Umbilical cord (tissue), 2 donors: ENCODE measurements at places on chromosomes 13 and 19.

- peak; percentile 36 for DNase-seq
These were observed 4.7 kb downstream of the EPS8L1 start for GRCh38 chr19:55080121-55080967.

GRCh38 chr13:22086597-22087330 lies 415.9 kb downstream of the FGF9 start:
- DNase-seq = peak; percentile 90

- DNase-seq = no peak
These were observed 879.0 kb downstream of the UQCRFS1 start for GRCh38 chr19:28333909-28334308.

- DNase-seq = peak; percentile 92
These were observed 1.2 kb upstream of the LENG9 start for GRCh38 chr19:54464630-54465425.

- DNase-seq = no peak
These were observed 42.3 kb upstream of the CYP2B6 start for GRCh38 chr19:40948580-40949299.
